AG04449 (cell line): ENCODE measurements at places on chromosomes 7 and 10.

DNA sequence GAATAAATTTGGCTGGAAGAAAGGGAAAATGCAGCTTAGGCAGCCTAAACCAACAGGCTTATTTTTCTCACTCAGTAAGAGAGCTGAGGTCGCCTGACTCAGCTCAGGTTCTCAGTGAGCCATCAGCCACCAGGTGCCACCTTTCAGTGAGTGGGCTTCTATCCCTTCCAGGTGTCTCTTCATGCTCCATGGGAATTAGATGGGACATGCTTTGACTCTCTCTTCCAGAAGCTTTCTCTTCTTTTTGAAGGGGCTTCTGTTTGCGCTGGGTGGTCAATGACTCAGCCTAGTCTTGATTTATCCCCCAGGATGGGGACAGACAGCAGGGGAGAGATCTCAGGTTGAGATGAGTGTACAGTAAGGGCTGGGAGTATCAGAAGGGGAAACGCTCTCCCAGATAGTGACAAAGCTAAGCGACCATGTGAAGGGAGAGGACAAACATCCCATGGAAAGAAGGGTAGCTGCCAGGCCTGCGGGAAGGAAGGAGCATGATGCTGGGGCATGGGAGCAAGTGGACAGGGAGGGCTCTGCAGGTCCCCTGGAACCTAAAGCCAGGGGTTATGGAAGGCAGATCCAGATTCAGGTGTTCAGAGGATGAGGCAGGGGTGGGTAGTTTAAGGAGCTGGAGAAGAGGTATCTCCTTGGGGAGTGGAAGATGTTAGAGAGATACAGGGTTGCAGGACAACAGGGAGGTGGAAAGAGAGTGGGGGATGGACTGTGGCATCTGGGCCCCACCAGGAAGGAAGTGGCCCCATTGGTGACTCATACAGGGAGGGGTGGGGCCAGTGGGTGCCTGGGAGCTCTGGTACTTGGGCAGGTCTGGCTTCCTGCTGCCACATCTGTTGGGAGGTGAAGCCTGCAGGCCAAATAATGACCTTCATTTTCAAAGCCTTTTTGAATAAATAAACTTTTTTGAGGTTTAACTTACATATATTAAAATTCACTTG lies 32.5 kb downstream of the OGDH start:
- DNase-seq: no peak

DNA sequence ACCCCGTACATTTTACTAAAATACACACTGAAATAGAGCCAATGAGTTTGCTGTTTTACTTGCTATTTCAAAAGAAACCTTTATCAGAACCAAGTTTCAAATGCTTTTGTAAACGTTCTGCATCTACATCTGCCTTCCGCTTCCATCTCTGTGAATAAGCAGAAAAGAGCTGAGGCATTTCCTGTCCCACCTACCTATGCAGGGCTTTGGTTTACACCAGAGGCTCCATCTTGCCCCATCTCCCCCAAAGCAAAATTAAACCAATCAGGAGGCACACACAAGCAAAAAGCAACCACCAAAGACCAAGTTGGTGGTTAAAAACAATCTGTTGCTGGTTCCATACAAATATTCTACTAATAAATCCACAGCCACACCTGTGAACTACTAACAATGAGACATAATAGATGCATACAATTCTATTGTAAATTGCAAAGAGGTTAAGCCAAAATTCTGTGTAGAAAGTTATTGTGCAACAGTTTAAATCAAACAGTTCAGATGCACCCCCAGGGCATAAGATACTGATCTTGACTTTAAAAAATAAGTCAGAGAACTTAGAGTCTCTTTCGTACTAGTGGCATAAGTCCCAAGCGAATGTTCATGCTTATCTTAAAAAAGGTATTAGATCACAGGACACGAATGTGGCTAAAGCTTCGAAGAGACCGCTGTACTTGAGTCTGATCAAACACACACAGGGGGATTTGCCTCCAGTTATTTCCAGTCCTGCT lies 83.9 kb downstream of the FGFR2 start:
- DNase-seq: no peak

DNA sequence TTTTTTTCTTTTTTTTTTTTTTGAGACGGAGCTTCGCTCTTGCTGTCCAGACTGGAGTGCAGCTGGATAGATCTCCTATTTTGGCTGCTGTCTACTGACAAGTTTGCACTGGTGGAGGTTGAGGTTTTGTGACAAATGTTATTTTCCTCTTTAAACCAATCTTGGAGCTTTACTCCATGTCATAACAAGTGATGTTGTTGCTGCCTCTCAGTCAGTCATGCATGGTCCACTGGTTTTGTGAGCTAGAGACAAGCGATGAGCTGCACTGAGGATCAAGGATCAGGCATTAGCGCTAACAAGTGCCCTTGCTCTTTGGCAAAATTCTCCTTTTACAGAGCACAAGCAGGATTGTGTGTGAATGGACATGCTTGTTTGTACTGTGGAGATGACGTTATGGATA lies 805 bp upstream of the WDFY4 start:
- DNase-seq: no peak

- no peak for DNase-seq
Measured at GRCh38 chr10:93068411-93069244, 5.1 kb upstream of the CYP26A1 start.

GRCh38 chr10:391847-392704 lies 256.8 kb downstream of the ZMYND11 start:
- DNase-seq: no peak

- DNase-seq: no peak
Measured at GRCh38 chr7:70076325-70076724, 478.1 kb downstream of the AUTS2 start.

DNA sequence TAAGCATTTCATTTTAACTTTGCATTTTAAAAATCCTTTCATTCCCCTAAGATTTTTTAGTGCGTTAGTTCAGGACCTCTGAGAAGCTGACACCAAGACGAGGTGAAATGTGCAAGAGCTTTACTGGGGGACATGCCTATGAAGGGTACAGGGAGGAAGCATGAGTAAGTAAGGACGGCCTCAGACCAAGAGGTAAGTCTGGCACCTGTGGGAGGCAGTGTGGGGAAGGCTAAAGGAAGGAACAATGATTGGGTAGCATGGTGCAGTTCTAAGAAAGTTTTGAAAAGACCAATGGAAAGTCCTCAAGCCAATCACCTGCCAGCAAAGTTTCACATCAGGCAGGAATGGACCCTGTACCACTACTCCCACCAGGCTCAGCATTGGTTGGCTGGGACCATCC lies 369.2 kb downstream of the GFRA1 start:
- no peak for DNase-seq

DNA sequence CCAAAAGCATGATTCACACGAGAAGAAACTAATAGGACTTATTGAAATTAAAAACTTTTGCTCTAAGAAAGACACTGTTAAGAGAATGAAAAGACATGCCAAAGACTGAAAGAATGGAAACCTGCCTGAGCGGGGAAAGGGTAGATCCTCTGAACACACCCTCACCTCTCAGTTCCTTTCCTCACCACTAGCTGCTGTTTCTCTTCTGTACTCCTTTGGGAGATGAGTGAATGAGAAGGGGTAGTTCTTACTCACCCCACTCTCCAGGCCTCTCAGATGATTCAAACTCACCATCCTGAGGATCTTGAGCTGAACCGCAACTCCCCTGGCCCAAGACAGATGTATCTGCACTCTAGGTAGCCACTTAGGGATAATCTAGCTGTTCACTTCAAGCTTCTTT lies 41.9 kb downstream of the IQUB start:
- no peak for DNase-seq

- DNase-seq: no peak
Measured at GRCh38 chr10:89064748-89065147, 74.2 kb downstream of the FAS start.

- DNase-seq: no peak
Measured at GRCh38 chr10:113609704-113610108, 54.1 kb downstream of the NRAP start.

GRCh38 chr10:103806395-103807187 lies 48.8 kb downstream of the SH3PXD2A start:
- DNase-seq: no peak

GRCh38 chr7:31892099-31892829 lies 177.9 kb downstream of the PDE1C start:
- DNase-seq: no peak

- DNase-seq: no peak
Measured at GRCh38 chr7:97002555-97003261, 2.6 kb upstream of the DLX6 start.

DNA sequence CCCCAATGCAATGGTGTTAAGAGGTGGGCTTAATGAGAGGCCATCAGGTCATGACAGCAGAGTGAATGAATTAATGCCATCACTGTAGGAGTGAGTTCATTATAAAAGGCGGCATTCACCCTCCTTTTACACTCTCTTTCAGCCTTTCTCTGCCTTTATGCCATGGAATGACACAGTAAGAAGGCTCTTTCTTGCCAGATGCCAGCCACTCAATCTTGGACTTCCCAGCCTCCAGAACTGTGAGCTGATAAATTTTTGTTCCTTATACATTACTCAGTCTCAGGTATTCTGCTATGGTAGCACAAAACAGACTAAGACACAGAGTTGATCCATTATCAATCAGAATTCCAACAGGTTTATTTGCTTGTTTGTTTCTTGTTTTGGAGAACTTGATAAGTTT lies 3.2 kb downstream of the TCAF1 start:
- no peak for DNase-seq

GRCh38 chr7:125567686-125568085 lies 638.1 kb upstream of the POT1 start:
- DNase-seq: no peak

DNA sequence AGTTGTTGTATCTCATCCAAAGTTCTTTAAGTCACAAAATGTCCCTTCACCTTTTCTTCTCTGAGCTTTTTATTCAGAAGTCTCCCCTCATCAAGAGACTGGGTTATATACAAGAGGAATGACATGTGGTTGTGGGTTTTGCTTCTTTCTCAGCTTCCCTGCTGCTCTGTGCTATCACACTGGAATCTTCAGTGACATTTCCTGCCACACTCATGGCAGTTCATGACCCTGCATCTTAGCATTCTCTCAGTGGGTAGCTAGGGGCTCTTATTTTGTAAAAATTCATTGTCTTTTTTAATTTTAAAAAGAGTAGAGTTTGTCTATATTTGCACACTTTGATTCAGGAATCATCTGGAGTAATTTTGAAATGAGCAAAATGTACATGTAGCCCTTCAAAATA lies 236.9 kb upstream of the TMEM229A start:
- DNase-seq: no peak

DNA sequence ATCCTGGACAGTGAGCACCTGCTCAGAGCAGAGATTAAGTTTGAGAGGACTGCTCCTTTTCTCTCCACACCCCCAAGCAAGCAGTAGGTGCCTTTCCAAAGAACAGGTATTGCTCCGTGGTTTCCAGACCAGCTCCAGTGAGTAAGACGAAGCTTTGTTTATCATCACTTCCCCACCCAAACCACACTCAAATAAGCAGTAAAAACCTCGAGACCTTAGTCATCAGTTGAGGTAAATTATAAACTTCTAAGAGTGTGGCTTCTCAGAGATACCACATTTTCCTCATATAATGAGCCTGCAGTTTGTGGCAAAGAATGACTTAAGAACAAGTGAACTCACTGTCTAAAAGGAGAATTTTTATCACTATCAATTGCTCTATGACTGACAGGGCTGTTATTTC lies 50.0 kb upstream of the GRB10 start:
- no peak for DNase-seq

DNA sequence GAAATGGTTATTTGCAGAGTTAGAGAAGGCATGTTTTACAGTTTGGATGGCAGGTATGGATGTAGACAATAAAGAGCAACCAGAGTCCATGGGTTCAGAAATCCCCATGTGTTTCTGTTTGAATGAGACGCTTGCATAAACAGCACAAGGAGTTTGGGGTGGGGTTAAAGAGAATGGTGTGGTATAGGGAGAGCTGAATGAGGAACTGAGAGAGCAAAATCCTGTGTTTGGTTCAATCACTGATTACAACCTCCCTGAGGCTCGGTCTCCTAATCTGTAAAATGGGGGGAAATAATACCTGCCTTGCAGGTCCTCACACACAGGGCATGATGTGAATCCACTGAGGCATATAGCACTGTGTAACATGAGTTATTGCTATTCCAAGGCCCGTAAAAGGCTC lies 23.7 kb downstream of the CAV1 start:
- DNase-seq: no peak

DNA sequence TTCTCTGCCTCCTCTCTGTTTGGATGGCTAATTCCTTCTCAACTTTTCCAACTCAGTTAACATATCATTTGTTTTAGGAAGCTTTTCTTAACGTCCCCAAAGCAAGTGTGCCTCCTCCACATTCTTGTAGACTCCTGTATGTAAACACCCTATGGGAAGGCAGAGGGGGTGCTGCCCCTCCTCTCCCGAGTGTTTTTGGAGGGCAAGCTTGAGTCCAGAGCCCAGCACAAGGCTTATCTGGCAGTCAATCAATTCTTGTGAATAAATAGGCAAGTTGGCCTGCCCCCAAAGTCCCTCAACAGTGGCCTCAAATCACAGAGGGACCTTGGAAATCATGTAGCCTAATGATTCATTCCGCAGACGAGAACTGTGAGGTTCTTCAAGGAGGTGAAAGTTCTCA lies 305.6 kb downstream of the RPS24 start:
- no peak for DNase-seq

DNA sequence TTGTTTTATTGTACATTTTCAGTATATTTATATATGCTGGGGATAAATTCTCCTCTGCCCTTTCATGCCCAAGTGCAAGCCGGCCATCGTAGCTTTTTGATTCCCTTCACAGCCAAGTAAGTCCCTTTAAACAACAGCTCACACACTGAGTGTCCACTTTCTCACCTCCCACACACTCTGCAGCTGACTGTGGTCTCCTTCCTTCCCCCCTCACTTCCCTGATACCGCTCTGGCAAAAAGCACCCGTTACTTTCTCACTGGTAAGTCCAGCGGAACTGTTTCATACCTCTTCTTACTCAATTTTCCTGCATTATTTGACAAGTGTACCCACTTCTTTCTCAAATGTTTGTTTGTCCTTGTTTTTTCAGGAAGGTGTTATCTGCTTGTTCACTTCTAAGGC lies 35.2 kb downstream of the MGAM start:
- DNase-seq: no peak

DNA sequence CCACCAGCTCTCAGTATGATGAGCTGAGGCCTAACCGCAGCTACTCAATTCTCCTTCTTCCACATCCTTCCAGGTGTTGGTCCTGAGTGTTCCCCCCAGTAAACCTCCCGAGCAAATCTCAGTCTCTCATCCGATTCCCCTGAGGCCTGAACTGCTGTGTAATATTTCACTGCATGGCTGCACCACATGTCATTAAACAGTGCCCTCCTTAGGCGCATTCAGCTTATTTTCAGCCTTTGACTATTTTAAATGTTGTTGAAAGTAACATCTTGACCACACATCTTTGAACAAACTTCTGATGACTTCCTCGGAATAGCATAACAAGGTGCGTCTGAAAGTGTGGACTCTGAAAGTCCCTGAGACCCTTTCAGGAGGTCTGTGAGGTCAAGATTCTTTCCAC lies 62.8 kb upstream of the NPS start:
- no peak for DNase-seq

- DNase-seq: no peak
Measured at GRCh38 chr7:34840176-34840785, 182.3 kb downstream of the NPSR1 start.

DNA sequence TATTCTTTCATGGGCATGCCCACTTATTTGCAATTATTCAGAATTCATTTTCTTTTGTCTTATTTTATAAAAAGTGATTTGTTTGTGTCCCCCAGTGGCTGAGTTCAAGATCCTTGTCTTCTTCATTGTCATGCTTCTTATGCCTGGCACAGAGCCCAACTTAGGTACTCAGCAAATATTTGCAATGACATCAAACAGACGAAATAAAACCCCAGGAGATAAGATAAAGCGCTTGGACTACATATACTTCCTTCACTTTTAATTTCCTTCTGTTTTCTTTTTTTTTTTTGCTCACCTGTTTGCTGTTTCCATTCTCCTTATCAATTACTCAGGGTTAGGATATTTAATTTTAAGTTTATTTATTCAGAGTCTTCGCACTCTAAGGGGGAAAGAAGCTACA lies 225.0 kb downstream of the SDHAF3 start:
- no peak for DNase-seq
